ENCODE measurements at places on chromosomes 1 and 21. TPM values are rescaled to one million over a fixed set of nuclear protein-coding genes. Genes with fewer than 3 reads are reported as not detected.
A peak's percentile ranks its signal among the peaks of the same experiment; 100 is the strongest.

GRCh38 chr1:169390303-169390702, 22.3 kb downstream of the BLZF1 start:
- DNase-seq, result no peak

The TIAM1 gene
- total RNA-seq, result 2.1 TPM

GRCh38 chr1:224435318-224435763, 744 bp upstream of the WDR26 start:
- DNase-seq, result no peak

DNA sequence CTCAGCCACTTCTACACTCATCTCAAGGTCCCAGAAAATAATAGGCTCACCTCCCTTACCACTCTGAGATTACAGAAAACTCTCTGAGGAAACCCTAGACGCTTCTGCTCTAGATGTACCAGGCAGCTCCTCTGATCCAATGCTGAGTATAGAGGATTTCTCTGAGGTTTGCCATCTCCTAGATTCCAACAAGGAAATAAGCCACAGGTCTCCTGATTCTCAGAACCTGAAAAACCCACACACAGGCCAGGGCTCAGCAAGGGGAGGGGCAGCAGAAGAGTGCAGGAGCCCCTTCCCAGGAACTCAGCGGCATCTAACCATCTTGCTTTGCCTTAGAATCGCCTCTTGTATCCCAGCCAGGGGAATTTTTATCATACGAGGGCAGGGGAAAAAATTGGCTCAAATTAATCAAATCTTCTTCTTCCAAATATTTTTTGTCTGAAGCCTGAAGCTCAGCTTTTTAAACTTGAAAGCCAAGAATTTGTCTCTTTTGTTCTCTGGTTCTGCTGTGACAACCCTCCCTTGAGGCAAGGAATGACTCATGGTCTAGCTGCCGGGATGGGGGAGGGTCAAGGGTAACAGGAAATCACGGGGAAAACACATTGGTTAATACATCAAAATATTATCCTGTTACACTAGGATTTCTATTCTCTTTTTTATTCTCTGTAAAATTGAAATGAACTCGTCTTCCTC, 30.8 kb downstream of the GORAB start:
- no peak for DNase-seq

DNA sequence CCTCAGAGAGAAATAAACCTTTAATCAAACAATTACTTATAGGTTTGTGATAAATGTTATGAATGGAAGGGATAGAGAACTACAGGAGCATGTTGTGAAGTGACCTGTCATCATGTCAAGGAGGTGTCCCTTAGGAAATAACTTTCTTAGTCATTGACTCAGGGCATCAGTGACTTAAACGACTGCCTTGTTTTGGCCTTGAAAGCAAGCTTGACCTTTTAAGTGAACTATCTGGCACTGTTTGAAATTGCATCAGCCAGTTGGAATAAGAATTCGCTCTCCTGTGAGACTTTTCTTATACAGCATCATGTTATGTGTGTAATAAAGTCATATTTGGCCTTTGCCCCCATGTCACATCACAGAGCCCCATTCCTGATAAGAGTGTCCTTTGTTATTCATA, 30.9 kb downstream of the LRRC8B start:
- no peak for DNase-seq

The FTCD gene
- total RNA-seq, result 0.83 TPM

- DNase-seq, result peak; percentile 56
Measured at GRCh38 chr1:245688536-245689453, 534.0 kb downstream of the KIF26B start.

- DNase-seq, result no peak
Measured at GRCh38 chr1:89484092-89485038, 40.3 kb upstream of the LRRC8B start.

The CLCA4 gene
- 0.13 TPM for total RNA-seq

DNA sequence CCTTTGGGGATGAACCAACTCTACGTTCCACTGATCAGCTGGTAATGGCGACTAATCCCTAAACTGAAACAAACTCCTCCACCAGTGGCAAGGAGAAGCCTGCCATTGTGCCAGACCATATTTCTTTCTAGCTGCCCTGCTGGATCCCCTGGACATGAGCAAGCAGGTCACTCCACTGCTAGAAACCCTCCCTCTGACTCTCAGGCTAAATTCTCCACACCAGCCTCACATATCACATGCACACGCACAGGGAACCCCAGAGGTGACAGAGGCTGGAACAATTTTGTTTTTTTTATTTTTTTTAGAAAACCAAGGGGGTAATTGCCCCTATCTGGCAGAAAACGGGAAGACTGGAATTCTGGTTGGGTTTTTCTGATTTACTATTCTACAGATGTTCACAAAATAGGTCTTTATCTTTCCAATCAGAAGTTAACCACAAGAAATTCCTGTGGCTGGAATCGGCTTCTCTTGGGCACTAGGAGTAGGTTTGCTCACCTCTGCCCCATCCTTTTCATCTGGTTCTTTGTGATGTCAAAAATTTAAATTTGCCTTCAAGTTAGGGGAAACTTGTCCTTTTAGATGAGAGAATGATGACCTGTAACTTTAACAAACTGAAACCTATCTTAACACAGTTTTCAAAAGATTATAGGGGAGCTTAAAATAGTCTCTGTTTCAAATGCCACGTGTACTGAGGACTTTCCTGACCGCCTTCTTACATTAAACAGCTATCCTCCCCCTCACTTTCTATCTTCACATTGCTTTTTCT, 258.1 kb downstream of the SDCCAG8 start:
- no peak for DNase-seq

DNA sequence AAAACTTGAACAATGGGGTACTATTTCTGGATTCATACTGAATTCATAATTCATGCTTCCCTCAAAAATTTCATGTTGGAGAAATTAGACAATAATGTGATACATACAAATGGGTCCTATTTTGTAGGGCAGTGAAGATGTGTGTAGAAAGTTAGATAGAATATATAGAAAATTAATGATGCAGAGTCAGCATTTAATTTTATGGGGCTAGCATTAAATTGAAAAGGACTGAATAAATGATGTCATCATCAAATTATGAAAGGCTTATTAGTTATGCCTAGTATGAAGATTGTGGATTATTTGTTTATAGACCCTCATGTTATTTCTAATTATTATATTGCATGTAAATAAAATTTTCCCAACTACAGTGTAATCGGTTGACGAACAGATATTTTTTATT, 119.1 kb downstream of the ADGRL4 start:
- no peak for DNase-seq

Data from cardiac septum (tissue), 1 donor.